ENCODE measurements at places on chromosomes 4 and X. TPM values are rescaled to one million over a fixed set of nuclear protein-coding genes. Genes with fewer than 3 reads are reported as not detected.

Gene CLNK
- not detected for total RNA-seq

Gene PPA2
- 48.3 TPM for total RNA-seq

Gene USP17L15
- total RNA-seq: not detected

Gene TMEM271
- not detected for total RNA-seq

Gene RASGEF1B
- total RNA-seq: 0.52 TPM

Gene DRD5
- total RNA-seq: not detected

Gene SLC38A5
- 1.0 TPM for total RNA-seq

Gene NDNF
- 3.4 TPM for total RNA-seq

Gene GYG2
- total RNA-seq: 0.43 TPM

Gene SPATA18
- total RNA-seq: 1.3 TPM

Gene MND1
- 0.87 TPM for total RNA-seq

Gene DCX
- under 0.01 TPM for total RNA-seq
